ENCODE measurements at places on chromosomes 2 and 18.

DNA sequence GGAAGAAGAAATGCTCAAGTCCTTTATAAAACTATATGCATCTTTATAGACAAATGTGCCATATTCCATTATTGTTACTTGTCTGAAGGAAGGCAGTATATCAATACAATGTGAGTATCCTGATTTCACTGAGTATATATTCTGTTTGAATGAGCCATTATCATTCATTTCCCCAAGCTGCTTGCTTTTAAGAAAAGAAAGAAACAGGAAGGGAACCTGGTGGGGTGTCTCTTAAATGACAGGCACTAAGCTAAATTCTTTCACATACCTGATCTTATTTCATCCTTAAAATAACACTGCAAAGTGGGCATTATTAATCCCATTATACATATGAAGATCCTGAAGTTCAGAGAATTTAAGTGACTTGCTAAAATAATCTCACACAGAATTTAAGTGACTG, 307.9 kb downstream of the SLC8A1 start:
- no peak for DNase-seq

DNA sequence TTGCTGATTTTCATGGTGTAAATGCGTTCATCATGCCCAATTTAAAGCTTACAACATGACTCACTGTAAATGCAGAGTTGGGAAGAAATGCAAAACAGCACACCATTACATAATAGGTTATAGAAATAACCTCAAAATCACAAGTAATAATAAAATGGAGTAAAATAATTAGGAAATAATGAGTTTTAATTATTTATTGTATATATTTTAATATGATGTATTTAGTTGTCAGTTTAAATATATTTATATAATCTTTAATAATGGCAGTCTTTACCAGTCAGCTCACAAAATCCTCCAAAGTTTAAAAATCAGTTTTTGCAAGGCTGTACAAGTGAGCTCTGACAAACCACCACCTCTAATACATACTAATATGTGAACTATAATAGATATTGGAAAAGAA, 180.2 kb downstream of the RND3 start:
- DNase-seq, result no peak

DNA sequence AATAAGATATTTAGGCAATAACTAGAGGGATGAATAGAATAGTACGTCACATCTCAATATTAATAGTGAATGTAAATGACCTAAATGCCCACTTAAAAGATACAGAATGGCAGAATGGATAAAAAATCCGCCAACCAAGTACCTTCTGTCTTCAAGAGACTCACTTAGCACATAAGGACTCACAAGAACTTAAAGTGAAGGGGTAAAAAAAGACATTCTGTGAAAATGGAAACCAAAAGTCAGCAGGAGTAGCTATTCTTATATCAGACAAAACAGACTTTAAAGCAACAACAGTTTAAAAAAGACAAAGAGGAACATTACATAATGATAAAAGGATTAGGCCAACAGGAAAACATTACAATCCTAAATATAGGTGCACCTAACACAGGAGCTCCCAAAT, 56.7 kb upstream of the DSC1 start:
- no peak for DNase-seq

DNA sequence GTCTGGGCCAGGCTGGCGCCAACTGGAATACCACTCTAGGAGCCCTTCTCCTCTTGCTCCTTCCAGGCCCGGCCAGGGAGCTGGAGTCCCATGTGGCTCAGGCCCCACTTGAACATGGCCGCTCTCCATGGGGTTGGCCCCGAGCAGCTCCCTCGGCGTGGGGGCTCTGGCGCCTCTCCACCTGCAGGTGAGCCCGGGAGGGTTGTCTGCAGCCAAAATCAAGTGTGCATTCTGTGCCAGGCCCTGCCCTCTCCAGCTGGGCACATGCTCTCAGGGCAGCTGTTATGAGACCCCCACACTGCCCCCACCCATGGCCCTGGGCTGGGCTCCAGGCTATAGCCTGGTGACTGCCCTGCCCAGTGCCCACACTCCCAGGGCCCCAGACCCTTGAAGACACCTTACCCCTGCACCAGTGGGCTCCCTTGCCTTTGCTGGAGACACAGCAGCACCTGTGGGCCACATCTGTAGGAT, 45.8 kb upstream of the HS6ST1 start:
- DNase-seq, result no peak

DNA sequence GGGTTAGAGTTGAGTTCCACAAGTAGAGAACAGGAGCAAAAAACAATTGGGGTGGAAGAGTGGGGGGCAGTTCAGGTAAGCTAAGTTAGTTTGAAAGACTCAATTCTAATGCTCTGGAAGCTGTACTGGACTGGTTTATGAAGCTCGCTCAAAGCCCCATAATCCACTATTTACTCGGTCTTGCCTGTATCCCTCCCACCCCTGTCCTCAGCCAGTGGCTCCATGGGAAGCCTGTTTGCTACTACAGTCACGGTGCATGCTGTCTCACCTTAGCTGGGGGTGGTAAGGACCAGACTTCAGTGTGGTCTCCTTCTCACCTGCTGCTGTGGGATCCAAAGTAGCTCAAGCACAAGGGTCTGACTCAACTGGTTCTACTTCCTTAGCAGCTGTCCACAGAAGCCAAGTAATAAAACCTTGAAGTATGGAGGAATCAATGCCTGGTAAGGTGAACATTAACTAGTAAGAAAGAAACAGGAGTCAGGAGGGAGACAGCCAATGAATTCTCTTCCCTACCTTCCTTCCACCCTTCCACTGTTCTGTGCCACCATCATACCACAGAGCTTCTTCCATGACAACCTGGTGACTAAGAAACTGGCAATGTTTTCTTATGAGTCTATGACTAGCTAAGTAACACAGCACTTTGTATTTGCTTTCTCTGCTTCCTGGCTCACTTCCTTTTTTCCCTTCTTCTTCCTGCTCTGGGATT, 230.8 kb downstream of the SRBD1 start:
- DNase-seq, result no peak

- no peak for DNase-seq
Measured at GRCh38 chr2:210195101-210195852, 24.1 kb upstream of the KANSL1L start.

All from stimulated activated CD8-positive, alpha-beta memory T cell treated with anti-CD3 and anti-CD28 coated beads, Interleukin-4, amount 100 ng/mL, for 1 hour (primary cell).